Stimulated activated CD4-positive, alpha-beta T cell treated with anti-CD3 and anti-CD28 coated beads, Interleukin-1b, Interleukin-23, amount 100 ng/mL, for 1 hour (primary cell): ENCODE measurements at places on chromosomes 3 and 15.
A peak's percentile ranks its signal among the peaks of the same experiment; 100 is the strongest.

- DNase-seq, result no peak
Measured at GRCh38 chr3:173013219-173013832, 127.7 kb downstream of the SPATA16 start.

DNA sequence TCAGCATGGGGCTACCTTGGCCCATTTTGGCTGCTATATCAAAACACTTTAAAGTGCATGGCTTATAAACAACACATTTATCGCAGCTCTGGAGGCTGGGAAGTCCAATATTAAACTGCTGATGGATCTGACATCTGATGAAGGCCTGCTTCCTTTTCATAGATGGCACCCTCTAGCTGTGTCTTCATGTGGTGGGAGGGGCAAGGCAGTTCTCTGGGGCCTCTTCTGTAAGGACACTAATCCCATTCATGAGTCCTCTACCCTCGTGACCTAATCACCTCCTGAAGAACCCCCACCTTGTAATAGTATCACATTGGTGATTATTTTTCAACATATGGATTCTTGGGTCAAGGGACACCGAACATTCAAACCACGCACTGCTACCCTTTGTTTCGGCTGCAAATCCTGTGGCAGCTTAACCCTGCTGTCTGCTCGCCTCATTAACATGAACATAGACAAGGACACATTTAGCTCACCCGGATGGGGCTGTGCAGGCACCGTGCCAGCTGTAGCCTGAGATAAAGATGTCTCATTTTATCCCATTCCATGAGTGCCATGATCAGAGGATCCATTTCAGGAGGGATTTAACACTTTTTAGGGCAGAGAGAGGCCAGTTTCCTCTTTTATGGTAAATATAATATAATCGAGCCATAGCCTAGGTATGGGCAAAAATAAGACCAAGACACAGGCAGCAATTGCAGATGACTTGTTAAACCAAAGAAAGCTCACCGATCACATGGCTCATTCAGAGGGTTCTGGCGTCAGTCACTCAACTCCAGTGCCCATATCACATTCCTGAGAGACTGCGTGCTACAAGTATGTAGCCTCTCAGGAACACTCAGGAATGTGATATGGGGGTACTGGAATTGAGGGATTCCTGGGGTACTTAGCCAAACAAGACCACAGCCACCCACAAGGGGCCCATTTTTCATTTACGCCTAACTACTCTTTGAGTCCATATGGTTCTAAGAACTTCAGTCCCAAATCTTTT, 251.1 kb upstream of the ST8SIA2 start:
- no peak for DNase-seq

GRCh38 chr15:41894251-41894790, 468 bp upstream of the SPTBN5 start:
- no peak for DNase-seq

DNA sequence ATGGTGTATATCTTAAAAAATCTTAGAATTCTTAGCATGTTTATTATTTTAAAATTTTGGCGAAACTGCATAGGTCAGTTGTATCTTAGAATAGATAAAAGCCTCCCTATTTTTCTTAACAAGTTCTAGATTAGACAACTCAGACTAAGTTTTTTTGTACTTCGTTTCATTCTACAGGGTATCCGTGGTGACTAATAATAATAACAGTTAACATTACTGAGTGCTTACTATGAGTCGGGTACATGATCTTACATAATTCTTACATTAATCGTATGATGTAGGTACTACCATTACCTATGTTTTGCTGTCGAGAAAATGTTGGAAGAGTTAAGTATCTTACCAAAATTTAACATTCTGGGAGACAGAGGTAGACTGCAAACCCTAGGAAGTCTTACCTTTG, 60.7 kb downstream of the UBE2E2 start:
- no peak for DNase-seq

- DNase-seq, result no peak
Measured at GRCh38 chr15:80755885-80756284, 23.3 kb upstream of the CEMIP start.

DNA sequence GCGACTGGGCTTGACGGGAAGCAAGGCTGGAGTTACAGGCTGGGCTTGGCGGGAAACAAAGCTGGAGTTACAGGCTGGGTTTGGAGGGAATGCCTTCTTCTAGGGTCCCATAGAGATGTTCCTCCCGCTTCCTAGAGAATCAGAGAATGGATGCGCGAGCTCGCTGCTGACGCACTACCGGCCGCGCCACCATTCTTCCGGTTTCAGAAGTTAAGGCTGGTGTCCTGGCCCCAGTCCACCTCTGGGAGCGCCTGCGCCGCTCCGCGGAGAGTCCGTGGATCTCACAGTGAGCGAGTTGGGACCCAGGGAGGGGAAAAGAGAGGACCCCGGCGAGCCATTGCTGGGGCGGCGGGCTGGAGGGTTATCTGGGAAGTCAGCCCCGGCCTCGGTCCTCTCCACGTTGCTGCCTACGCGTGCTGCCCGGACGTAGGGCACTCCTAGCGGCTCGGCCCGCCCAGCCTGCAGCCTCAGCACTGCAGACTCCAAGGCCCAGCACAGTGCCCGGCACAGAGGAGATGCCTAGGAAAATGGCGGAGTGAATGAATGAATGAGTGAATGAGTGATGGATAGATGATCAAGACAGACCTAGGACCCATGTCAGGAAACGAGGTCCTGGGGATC, at the start of gene ZNF502:
TSS of gene ZNF502 (plus strand) at position 206 of the 621 bp plus-strand sequence. CDS start 7,602 bp downstream, outside the sequence.
- no peak for DNase-seq

DNA sequence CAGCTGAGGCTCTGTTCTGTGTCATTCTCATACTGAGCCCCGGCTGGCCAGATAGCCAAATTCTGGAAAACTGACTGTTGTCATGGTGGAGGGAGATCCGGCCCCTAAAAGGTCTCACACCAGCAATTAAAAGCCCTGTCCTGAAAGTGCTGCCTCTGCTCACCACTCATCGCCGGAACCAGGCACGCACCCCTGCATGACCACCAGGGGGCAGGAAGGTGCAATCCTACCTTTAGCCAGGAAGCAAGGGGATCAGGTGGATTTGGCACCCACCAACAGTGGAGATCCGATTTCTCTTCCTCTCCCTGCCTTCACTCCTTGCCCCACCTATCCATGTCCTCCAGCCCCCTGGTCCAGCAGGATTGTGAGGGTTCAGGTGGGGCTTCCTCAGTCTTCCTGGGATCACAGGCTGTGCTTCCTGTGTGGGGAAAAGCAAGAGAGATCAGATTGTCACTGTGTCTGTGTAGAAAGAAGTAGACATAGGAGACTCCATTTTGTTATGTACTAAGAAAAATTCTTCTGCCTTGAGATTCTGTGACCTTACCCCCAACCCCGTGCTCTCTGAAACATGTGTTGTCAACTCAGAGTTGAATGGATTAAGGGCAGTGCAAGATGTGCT, 16.1 kb upstream of the CACNA2D2 start:
- peak; percentile 40 for DNase-seq

DNA sequence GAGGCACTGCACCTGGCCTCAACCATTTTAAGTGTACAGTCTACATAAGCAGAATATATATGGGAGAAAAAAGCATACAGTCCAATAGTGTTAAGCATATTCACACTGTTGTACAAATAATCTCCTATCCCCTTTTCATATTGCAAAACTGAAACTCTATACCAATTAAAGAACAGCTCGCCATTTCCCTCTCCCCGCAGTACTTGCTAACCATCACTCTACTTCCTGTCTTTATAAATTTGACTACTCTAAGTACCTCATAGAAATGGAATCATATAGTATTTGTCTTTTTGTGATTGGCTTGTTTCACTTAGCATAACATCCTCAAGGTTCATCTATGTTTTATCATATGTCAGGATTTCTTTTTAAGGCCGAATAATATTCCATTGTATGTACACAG, 21.6 kb upstream of the TASOR start:
- DNase-seq, result no peak

DNA sequence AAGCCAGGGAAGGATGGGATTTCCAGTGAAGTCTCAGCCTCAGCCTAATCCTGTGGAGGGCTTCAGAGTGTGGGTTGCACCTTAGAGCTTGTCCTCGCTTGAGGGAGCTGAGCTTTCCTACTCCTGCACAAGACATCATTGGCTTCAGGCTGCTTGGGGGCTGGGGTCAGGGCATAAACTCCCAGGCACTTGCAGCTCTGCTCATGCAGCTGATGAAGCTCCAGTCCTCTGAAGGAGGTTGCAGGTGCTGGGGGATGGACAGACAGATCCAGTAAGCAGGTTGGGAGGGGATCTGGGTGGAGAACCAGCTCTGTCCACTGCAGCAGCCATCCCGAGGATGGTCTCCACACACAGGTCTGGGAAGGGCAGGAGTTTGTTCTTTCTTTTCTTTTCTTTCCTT, 19.4 kb upstream of the POLG start:
- no peak for DNase-seq
